ENCODE measurements at places on chromosomes 2 and 18.

DNA sequence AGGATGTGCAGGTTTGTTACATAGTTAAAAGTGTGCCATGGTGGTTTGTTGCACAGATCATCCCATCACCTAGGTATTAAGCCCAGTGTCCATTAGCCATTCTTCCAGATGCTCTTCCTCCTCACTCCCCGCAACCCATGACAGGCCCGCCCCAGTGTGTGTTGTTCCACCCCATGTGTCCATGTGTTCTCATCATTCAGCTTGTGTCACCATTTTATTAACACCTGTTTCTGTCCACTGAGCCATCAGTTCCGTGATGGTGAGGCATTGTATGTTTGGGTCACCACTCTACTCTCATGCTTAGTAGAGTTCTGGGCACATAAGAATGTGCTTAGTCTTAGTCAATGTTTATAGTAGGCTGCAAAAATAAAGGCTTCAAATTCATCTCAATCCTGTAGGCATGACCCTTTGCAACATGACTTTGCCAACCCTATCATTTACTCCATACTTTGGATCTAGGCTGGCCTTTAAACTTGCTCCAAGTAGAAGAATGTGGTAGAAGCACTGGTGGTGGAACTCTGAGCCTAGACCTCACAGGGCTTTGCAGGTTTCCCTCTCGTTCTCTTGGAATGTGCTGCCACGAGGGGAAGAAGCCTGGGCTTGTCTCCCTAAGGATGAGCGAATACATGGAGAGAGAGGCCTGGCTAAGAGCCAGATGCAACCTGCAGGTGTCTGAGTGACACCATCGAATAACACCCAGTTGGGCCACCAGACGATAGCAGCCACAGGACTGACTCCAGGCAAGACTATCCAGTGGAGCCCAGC, 161.5 kb downstream of the NAPG start:
- peak; percentile 56 for DNase-seq

DNA sequence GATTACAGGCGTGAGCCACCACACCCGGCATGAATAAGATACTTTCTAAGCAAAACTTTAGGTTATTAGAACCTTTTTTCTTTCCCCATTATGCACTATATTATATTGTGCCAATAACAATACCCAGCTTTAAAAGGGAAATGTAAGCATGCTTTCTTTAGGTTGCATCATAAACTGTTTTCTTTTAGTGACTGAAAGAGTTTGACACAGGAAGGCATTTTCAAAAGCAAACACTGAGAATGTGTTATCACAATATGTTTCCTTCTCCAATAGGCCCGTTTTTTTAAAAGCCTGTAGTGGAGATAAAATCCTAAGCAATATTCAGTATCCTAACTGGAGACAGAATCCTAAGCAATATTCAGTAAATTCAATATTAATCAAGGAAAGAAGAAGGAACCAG, 16.7 kb upstream of the EPB41L5 start:
- peak; percentile 19 for DNase-seq

GRCh38 chr18:13624563-13625237, 101.7 kb downstream of the FAM210A start:
- DNase-seq: no peak

DNA sequence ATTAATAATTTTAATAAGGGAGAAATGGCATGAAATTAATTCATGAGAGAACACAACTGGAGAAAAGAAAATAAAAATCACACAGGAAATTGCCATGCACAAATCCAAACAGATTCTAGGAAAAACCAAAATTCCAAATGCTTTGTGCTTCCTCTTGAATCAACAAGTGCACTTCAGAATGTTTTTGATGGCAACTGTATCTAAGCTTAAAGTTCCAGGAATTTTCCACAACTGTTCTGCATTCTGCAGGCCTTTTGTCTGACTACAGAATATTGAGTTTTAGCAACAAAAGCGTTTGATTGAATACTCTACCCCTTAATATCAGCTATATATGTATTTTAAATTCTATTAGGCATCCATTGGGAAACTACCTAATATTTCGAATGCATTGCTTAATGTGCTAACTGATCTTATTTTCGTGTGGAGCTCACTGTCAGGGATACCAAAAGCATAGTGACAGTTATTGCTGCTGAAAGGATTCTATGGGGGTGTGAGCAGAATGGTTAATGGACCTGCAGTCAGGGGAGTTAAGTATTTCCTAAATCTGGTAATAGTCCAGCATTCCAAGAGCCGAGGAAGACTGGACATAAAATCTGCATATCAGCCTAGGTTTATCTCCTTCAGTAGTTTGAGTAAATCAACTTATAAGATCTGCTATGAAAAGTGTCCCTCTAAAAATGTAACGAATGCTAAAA, 482.7 kb upstream of the POU3F3 start:
- no peak for DNase-seq

- no peak for DNase-seq
Measured at GRCh38 chr2:72719416-72719815, 106.4 kb downstream of the EXOC6B start.

DNA sequence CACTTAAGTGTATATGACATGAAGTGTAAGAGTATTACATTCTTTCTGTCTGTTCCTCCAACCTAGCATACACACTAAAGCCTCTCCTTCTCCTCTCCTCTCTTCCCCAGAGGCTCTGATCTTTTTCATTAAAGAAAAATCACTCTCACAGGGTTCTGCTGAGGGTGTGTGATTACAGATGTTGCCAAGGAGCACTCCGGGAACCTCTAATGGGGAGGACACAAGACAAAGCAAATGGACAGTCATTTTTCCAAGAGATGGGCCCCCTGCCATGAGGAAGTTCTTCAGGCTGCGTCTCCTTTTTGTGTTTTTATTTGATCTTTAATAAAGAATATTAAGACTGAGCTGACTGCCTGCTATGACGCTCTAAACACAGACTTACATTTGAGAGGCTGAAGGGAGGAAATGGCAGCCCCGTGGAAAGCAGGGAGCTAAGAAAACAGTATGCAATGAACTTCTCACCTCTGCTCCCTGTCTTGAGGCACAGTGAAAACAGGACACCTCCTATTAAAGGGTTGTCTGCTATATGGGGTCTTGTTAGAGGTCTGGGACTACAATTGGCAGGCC, 578.1 kb downstream of the PIK3C3 start:
- no peak for DNase-seq

DNA sequence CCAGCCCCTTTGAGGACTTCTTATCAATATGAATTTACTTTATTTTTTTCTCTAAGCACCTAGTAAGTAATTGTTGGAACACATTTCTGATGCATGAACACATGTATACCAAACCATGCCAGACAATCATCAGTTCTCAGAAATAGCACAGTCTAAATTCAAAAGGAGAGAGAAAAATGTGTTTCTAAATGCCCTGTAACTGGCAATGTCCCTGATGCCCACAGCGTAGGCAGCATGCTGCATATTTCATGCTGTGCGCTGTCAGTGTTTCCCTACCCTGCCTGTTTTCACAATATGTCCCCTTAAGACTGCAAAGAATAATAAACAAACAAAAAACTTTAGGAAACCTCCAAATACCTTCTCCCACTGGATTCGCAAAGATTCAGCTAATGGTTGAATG, 881.0 kb upstream of the CHAC2 start:
- DNase-seq: no peak

GRCh38 chr2:137237055-137237454, 471.7 kb downstream of the THSD7B start:
- peak; percentile 94 for DNase-seq

DNA sequence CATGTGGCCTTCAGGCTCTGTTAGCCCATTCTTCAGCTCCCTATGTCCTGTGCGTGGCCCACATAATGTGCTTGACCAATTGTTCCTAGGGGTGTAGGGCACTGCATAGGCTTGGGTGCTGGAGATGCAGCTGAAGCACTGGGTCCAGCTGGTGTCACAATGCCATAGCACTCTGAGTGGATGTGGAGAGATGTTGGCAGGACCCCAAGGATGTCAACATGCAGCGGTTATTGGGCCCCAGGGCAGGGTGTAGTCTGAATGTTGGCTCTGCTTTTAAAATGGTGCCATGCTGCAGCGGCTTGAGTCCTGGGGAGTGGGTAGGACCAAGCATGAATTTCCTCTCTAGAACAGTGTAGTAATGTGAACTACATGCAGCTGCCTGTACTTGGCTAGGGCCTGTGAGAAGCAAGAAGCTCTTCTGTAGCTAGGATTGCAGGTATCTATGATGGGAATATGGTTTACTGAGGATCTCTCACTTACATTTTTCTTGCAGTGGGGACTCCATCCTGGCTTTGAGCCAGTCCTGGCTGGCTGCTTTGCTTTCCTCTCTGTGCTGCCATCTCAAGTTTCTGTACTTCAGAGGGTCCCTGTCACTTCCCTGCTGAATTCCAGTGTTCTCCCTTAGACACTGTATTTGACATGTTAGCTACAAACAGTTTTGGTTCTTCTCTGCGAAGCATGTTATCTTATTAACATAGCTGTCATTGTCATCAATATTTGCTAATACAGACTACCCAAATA, 148.4 kb downstream of the CSRNP3 start:
- DNase-seq: no peak

DNA sequence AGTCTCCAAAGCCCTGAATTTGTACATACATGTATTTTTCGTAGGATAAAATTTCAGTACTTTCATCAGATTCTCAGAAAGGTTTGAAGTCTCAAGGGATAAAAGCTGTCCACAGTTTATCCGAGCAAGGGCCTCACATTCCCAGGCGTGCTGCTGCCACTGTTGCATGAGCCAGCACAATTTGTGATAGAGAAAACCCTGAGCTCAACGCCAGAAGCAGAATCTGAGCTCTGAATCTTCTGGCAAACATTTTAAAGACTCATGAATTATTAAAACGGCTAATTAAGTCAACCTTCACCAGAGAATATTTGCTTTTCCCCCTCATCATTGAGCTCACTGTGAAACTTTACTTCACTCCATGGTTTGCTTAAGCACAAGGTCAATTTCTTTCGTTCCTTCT, 38.5 kb upstream of the STPG4 start:
- peak; percentile 49 for DNase-seq

- DNase-seq: no peak
Measured at GRCh38 chr18:22186484-22186971, 17.1 kb downstream of the GATA6 start.

DNA sequence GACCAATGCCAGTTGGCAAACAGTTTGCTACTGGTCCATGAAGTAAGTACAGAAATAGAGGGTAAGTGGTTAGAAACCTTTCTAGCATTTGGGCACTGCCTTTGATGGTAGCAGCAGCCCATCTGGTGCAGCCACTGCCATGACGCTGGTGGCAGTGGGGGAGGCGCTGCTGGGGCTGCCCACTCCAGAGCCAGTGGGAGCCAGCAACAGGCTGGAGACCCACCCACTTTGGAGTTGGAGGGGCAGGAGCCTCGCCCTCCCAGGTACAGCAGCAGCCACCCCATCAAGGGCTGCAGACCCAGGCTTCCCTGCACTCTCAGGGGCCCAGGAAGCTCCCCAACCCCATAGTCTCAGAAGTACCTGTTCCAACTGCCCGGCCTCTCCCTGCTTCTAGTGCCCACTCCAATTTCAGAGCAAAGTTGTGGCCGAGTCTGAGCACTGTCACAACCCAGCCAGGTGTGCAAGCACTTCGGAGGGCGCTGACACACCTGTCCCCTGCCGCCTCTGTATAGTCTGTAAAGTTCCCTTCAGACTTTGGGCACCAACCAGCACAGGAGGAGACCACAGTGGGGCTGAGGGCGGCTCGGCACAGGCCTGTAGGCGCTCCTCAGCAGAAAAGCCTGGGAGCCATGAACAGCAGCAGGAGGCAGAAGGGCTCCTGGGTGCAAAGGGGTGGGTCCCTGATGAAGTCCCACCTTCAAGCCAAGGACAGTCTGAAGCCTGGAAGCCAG, 125.6 kb upstream of the CCDC150 start:
- no peak for DNase-seq

DNA sequence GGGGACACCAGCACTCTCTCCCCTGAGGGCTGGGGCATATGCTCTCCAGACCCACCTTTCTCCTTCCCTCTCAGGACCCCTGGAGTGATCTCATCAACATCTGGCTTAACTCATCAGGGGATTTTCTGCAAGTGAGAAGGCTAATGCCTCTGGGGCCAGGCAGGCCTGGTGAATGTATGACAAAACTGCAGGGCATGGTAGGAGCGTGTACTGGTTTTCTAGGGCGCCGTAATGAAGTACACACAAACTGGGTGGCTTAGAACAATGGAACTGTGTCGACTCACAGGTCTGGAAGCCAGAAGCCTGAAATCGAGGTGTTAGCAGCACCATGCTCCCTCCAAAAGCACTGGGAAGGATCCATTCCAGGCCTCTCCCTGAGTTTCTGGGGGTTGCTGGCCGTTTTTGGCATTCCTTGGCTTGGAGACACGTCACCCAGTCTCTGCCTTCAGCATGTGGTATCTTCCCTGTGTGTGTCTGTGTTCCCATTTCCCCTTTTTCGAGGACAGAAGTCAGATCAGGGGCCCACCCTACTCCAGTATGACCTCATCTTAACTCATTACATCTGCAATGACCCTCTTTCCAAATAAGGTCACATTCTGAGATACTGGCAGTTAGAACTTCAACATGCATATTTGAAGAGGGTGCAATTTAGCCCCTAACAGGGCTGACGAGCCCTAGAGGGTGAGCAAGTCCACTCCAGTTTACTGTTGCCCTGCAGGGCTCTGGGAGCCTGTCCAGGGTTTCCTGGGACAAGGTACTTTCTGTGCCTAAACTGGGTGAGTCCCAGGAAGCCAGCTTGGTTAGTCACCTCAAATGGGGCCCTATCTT, 45.5 kb upstream of the CAB39 start:
- peak; percentile 65 for DNase-seq

GRCh38 chr2:166958986-166959481, 70.8 kb downstream of the XIRP2 start:
- no peak for DNase-seq

GRCh38 chr2:241473399-241473798, 35.0 kb downstream of the STK25 start:
- no peak for DNase-seq

- DNase-seq: no peak
Measured at GRCh38 chr2:79612999-79613398, 100.1 kb downstream of the CTNNA2 start.

GRCh38 chr2:233992513-233993217, 57.8 kb upstream of the SPP2 start:
- DNase-seq: no peak

DNA sequence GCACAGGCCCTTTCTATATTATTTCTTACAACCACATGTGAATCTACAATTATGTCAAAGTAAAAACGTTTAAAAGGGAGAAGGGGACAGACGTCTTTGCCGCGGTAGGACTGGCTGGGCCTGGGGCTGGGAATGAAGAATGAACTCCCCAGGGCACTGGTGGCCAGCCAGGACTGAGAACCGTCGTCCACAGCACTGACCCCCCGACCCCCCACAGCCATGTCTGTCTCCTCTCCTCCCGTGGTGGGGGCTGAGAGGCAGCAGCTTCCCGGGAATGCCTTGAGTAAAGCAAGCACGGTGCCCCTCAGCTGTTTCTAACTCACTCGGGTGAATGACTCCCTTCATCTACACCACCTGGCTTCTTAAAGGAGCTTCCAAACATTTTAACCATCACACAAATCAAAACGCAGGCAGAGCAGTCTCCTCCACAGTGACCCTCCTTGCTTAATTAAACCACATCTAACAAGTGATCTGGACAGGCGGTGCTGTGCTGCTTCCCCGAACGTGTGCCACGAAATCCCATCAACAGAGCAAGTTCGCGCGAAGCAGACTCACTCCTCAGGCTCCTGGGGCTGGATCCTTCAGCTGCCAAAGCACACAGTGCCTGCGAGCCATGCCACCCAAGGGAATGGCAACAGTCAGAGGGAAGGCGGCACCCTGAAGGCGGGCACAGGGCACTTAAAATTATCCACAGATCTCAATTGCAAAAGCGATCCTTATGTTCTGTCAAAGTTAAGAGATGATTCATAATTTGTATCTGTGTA, 217.7 kb downstream of the EIPR1 start:
- no peak for DNase-seq

All from fibroblast of upper back skin (primary cell).